LoVo (cell line): ENCODE measurements at places on chromosomes 1 and 21.
A peak's percentile ranks its signal among the peaks of the same experiment; 100 is the strongest.

- peak; percentile 48 for DNase-seq
These were observed 161.6 kb upstream of the KLHDC7A start for GRCh38 chr1:18319099-18319498.

DNA sequence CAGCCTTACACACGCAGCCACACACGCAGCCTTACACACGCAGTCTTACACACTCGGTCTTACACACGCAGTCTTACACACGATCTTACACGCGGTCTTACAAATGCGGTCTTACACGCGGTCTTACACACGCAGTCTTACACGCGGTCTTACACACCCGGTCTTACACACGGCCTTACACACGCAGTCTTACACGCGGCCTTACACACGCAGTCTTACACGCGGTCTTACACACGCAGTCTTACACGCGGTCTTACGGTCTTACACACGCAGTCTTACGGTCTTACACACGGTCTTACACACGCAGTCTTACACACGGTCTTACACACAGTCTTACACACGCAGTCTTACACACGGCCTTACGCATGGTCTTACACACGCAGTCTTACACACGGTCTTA, 111.9 kb downstream of the PRDM16 start:
- DNase-seq = no peak

DNA sequence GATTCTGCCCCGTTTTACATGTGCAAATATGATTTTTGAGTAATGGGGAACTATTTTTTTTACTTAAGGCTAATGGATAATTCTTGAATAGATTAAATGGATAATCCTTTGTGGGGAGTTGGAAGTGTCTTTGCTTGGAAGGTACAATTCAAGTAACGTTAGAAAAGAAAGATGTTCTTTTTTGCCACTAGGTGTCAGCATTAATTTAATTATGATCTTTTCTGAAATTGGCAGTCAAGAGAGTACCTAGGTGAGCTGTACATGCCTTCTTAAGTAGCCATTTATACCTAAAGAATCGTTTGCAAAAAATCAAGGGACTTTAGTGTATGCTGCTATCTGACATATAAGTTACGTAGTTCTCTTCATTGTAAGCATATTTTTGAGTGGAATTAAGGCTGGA, 2.2 kb downstream of the FBXO28 start:
- peak; percentile 84 for DNase-seq

DNA sequence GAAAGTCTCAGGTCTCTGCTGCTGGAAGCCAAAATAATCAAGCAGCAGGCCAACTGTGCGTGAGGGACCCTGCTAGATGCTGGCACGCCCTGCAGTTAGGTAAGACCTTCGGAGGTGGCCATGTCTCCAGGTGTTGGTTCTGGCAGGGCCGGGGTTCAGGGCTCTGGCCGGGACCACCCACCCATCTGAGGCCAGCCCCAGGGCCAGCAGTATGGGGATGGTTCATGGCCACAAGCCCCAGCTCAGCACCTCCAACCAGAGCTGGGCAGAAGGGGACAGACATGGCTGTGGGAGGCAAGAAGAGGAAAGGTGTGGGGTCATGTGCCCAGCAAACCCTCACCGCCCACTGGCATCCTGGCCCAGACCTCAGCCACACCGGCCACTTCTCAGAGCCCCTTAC, 23.3 kb downstream of the LRP8 start:
- no peak for DNase-seq

DNA sequence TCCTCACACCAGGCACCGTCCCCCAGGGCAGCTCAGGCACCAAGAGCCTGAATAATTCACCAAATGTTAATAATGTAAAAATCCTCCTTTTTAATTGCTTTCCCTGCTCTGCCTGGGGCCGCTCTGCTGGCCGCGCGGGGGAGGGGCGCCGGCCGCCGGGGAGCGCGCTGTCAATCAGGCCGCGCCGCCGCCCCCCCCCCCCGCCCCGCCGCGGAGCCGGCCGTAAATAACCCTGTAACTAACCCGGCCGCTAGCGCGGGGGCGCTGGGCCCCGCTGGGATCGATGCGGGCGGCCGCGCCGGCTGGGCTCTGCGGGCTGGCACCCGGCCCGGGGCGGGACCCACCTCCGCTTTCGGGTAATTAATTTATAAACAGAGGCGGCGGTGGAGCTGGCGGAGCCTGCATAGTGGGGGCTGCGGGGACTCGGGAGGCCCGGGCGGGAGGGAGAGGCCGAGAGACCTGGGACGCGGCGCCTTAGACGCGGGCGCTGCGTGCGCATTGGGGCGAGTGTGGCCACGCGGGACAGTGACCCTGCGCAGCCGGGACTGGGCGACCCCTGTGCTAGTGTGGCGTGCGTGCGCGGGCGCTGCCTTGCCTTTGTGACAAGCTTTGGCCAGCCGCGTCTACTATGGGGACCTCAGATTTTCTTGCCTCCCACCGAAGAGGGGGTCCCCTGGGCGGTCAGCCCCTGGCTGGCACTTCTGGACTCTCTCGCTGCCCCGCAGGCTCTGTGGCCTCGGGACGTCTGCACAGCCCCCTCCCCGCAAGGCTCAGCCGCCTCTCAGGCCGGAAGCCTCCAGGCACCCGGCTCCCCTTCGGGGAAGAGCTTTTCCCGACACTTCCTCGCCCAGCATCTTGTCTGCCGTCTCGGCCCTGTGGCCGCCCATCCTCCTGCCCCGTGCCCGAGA, 16.6 kb downstream of the SAMD11 start:
- DNase-seq = peak; percentile 62

DNA sequence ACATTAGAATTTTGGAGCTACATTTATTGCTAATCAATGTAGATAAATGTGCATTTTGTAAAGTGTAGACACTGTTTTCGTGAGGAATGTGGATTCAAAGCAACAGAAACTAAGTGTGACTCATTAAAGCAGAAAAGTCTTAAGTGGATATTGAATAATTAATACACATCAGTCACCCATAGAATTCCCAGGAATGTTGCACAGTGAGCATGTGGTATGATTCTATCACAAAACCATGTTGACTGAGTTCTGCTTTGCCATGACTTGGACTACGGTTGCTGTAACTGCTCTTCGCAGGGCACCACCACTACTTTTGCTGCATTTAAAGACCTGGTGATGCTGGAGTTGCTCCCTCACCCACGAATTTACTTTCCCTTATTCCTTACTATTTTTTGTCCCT, 471.8 kb downstream of the KCNT2 start:
- no peak for DNase-seq

- no peak for DNase-seq
These were observed 12.5 kb upstream of the MYOC start for GRCh38 chr1:171664976-171665375.
